SJSA1 (cell line): ENCODE measurements at places on chromosomes 2 and 18.

DNA sequence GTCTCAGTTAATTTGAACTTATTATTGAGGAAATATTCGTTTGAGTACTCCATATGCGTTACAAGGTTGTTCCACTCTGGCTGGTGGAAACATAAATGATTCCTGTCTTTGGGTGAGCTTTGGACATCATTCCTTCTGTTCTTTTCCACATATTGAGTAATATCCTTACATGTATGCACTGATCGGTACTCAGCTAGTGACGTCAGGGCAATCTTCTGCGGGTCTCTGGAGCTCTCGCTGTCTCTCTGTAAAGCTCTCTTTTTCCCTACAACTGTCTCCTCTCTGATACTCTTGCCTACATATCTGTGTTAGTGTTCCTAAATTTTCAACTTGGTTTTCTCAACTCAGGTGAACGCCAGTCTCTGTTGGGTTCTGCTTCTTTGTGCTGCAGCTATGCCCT lies 23.4 kb upstream of the IL36G start:
- no peak for DNase-seq

DNA sequence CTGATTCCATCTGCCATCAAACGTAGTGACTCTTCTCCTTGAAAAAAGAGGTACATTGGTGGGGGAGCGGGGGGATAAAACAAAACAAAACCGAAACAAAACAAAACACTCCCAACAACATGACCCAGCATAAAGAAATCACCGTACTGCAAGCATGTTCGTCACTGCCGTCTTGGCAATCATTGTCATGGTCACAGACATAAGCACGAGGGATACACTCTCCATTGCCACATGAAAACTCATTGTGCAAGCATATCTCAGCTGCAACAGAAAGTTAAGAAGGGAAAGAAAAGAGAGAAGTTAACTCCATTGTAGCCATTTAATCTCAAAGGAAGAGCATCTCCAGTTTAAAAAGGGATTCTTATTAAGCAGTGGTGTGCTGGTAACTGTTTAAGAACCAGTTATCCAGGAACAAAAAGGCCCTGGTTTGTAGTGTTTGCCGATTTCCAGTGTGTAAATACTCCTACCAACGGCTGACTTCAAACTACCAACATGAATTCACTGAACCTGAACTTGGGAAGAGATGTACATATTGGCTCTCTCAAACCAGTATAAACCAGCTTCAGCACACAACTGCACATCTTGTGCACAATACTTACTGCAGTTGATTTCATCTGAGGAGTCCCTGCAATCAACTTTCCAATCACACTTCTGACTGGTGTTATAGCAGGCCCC lies 68.2 kb downstream of the LRP2 start:
- DNase-seq: no peak

GRCh38 chr2:227876300-227876801 lies 4.9 kb downstream of the DAW1 start:
- no peak for DNase-seq

DNA sequence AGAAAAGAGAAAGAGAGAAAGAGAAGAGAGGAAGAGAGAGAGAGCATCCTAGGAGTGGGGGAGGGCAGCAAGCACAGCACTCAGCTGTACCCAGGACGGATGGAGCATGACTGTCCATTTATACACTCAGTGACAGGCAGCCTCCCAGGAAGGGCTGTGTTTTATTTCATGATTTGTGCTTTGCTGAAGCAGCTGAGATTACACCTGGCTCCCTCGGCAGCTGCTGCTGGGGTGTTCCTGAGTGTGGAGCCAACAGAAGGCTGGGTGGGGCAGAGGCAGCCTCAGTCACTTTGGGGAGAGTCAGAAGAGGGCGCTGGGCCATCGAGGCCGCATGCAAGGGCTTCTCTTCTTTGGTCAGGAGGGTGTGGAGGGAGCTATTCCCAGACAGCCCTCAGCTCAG lies 47.8 kb upstream of the TEX51 start:
- peak; percentile 27 for DNase-seq

DNA sequence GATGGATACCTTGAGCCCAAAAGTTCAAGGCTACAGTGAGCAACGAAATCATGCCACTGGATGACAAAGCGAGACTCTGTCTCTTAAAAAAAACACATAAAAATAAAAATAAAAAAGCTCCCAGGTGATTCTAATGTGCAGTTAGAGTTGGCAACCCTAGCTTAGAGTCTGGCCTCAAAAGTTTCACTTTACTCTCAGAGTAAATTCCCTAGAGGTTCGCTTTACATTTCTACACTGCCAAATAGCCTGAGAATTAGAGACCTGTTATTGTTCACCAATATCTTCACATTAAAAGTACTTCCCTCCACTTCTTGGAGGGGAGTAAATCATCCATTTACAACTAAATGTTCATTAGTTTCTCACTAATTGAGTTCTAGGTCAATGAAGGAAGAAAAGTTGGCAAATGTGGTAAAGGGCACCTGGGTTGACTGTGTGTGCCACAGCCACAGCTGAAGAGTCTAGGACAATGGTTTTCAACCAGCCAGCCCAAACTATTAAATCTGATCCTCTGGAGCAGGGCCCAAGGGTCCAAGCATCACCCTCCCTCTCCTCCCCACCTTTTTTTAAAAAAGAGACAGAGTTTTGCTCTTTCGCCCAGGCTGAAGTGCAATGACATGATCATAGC lies 15.2 kb upstream of the TMEM37 start:
- DNase-seq: no peak

DNA sequence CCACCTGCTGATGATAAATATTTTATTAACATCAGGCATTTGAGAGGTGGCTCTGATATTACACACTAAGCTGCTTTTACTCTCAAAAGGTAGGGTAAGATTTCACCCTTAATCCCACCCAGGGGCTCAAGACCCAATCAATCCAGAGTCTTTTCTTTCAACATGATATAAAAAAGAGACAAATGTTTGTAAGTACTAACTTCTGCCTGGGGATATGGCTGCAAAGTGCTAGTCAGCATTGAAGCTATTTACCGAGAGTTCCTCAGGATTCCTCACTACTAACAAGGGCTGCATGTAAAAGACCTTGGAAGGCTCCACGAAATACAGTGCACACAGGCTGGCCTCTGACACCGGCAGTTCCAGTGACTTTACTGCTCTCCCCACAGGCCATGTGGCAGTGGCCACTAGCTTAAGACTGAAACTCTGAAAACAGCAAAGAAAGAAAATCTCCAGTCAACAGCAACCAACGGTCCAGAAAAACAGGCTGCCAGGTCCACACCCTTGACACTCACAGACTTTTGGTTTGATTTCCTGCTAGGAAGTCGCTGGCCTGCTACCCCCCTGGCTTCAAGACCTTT lies 11.2 kb downstream of the MREG start:
- no peak for DNase-seq

DNA sequence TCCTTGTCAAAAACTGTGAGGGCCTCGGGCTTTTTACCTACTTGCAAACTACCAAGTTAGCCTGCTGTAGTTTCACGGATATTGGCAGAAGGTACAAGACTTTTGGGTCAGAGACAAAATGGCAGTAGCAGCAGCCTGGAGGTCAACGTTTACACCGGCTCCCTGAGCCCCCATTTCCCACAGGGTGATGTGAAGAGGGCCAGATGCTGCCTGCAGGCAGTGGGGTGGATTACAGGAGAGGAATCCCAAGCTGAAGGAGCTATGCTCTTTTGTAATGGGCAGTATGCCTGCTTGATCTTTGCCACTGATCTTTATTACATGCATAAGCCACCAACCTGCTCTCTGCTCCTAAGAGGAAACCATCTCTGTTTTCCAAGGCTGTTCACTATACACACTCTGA lies 29.5 kb upstream of the SP5 start:
- DNase-seq: no peak

DNA sequence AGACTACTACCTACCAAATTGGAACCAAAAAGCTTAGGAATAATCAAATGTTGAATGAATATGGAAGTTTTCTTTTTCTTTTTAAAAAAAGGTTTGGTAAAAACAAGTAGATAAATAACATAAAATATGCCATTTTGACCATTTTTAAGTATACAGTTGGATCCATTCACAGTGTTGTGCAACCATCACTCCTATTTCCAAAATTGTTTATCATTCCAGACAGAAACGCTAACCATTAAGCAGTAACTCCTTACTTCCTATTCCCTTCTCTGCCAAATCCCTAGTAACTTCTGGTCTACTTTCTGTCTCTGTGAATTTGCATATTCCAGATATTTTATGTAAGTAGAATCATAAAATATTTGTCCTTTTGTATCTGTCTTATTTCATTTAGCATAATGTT lies 39.8 kb downstream of the CD302 start:
- DNase-seq: no peak

- DNase-seq: no peak
Observed at GRCh38 chr2:88235987-88236386, 65.8 kb downstream of the THNSL2 start.

- no peak for DNase-seq
Observed at GRCh38 chr18:69172046-69172445, 228.6 kb upstream of the DOK6 start.

GRCh38 chr2:42618116-42618515 lies 49.7 kb downstream of the MTA3 start:
- no peak for DNase-seq

DNA sequence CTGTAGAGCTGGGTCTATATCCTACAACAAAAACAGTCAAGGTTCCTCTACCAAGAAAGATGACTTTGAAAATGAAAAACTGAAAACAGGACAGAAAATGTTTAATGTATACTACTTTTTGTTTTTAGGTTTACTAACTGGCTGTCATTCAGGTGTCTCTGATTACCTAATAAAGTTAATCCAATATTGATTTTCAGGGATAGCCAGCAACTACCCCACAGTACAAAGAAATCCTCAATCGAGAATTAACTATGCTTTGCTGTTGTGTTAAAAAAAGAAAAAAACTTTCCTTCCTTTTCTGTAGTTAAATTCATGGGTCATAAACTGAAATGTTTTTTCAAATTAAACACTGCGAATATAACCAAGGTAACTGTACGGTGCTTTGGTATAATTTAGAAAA lies 45.8 kb downstream of the TTR start:
- DNase-seq: no peak

DNA sequence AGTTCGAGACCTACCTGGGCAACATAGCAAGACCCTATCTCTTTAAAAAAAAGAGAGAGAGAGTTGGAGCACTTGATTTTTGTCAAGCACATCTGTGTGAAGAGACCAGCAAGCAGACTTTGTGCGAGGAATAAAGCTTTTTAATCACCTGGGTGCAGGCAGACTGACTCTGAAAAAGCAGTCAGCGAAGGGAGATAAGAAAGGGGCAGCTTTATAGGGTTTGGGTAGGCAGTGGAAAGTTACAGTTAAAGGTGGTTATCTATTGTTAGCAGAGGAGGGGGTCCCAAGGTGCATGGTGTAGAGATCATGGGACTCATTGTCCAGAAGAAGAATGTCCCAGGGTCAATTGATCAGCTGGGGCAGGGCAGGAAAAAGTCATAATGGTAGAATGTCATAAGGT lies 34.4 kb downstream of the NCL start:
- no peak for DNase-seq

GRCh38 chr2:28603821-28604220 lies 108.0 kb downstream of the PLB1 start:
- no peak for DNase-seq

GRCh38 chr18:31487246-31488015 lies 10.5 kb upstream of the DSG2 start:
- peak; percentile 66 for DNase-seq

- no peak for DNase-seq
Observed at GRCh38 chr18:75531851-75532459, 104.5 kb upstream of the SMIM21 start.

- DNase-seq: no peak
Observed at GRCh38 chr2:102264952-102265351, 46.4 kb upstream of the IL1RL1 start.
